ENCODE measurements at places on chromosomes 11 and 22.

DNA sequence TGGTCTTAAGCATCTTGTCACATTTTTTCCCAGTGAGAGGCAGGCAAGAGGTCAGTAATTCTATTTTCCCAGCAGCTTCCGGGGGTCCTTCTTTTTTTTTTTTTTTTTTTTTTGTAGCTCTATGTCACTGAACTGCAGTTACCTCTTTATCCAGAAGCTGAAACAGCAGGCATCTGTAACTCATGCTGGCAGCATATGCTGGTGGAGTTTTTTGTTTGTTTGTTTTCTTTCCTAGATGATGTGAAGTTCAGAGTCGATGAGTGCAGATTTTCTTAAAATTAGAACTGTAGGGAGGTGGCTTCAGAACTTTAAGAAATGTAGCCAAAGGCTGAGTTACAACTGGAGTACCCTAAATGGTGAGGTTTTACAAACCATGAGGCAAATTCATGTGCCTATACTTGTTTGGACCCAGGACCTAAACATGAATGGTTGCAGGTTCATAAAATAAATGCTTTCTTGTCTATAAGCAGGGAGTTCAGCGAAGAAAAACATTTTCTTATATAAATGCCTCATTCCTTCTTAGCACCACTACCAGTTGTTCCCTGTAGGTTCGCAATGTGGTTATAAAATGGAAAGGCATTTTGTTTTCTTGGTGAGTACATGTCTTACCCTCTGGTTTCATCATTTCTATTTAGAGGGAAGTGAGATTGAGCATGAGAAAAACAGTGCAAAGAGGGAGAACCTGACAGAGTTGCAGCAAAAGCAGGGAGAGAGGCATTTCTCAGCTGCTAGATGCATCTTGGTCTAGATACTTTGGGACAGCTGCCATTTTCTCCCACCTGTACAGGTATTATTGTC lies 84.0 kb downstream of the TRIM44 start:
- DNase-seq, result peak; percentile 65

GRCh38 chr22:47474464-47474863 lies 712.0 kb downstream of the TBC1D22A start:
- no peak for DNase-seq

DNA sequence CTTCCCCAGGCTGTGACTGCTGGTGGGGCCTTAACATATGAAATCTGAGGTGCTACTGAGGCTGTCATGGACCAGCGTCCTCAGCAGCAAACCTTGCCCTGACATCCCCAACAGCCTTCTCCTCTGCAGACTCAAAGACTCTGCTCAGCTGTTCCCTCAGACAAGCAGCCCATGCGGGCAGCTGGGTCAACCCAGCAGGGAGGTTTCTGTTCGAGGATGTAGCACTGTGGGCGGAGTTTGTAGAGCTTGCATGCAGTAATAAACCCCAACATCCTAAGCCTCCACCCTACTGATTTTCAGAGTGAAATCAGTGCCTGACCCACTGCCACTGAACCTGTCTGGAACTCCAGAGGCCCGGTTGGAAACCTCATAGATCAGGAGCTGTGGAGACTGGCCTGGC lies 88.8 kb upstream of the XKR3 start:
- DNase-seq, result no peak

- DNase-seq, result no peak
Observed at GRCh38 chr11:75497788-75498409, 27.8 kb downstream of the GDPD5 start.

- DNase-seq, result peak; percentile 20
Observed at GRCh38 chr11:5289696-5290095, 12.1 kb downstream of the OR51B4 start.

DNA sequence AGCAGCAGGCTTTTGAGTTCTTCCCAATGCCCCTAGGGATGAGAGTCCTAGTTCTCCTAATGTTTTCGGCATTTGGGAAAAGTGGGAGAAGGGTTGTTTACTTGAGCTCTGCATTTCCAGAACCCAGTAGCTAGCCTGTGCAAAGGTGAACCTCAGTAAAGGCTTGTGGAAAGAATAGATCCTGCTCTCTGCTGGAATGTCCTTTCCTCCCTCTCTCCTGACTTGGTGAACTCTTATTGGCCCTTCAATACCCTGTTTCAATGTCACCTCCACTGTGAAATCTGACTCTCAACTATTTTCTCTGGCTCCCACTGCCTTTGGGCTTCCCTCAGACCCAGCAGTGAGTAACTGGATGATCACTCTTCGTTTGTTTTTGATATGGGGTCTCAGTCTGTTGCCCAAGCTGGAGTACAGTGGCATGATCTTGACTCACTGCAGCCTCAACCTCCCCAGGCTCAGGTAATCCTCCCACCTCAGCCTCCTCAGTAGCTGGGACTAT lies 2.4 kb upstream of the UVRAG start:
- DNase-seq, result no peak

- no peak for DNase-seq
Observed at GRCh38 chr11:79273781-79274180, 167.0 kb downstream of the TENM4 start.

GRCh38 chr22:19578180-19579004 lies 54.2 kb upstream of the CLDN5 start:
- no peak for DNase-seq

DNA sequence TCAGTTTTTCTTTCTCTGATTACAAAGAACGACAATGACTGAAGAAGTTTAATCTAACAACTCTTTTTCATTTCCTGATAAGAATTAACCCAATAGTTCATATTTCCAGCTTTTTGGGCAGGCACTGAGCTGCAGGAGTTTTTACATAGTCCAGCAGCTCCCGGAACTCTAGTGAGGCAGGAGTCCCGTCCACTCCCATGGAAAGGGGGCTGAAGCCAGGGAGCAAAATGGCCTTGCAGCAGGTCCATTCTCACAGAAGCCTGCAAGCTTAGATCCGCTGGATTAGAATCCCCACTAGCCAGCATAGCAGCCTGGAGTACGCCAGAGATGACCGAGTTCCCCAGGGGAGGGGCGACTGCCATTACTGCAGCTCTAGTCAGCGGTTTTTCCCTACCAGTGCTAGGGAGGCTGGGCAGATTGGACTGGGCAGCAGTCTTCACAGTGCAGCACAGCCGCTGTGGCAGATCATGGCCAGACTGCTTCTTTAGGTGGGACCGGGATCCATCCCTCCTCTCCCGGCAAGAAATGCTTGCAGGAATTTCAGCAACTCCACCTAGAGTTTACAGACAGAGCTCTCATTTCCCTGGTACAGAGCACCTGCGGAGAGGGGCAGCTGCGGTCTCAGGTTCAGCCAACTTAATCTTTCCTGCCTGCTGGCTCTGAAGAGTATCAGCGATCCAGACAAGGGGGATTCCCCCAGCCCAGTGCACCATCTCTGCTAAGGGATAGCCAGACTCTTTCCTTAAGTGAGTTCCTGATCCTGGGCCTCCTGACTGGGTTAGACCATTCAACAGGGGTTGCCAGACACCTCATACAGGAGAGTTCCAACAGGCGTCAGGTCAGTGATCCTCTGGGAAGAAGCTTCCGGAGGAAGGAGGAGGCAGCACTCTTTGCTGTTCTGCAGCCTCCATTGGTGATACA lies 742 bp upstream of the CASP4 start:
- peak; percentile 40 for DNase-seq

Measured in fibroblast of skin of abdomen (primary cell).